AG08396 (cell line): ENCODE measurements at places on chromosomes 1 and 21.

GRCh38 chr1:53317646-53318539 lies 10.0 kb downstream of the LRP8 start:
- DNase-seq = no peak

DNA sequence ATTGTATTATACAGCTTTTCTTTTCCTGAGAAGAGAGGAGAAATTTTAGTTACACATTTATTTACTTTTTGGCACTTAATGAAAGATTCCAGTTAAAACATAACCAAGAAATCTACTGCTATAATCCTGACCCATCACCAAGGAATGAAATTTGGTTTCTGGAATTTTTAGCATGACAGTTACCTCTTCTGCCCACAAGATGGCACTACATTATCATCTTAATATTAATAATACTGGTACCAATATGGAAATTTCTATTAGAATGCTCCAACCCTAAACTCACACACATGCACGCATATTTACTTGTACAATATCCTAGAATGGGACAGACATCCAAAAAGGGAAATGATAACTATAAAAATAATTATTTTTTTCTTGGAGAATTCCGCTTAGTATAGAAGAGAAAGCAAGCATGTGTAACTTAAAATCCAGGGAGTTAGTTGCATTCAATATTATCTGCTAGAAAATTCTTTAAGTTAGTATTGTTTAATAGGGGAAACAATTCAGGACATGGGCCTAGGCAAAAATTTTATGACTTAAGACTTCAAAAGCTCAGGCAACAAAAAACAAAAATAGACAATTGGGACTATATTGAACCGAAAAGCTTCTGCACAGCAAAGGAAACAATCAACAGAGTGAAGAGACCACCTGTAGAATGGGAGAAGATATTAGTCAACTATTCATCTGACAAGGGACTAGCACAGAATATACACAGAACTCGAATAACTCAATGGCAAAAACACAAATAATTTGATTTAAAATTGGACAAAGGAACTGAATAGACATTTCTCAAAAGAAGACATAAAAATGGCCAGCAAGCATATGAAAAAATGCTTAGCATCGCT lies 37.4 kb downstream of the MAP3K21 start:
- DNase-seq = peak; percentile 12

DNA sequence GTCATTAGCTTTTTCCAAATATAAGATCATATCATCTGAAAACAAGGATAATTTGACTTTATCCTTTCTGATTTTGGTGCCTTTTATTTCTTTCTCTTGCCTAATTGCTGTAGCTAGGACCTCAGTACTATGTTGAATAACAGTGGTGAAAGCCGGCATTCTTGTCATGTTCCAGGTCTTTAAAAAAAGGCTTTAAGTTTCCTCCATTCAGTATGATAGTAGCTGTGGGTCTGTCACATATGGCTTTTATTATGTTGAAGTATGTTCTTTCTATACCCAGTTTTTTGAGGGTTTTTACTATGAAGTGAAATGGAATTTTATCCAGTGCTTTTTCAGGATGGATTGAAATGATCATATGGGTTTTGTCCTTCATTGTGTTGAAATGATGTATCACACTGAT lies 115.8 kb downstream of the DUSP10 start:
- DNase-seq = no peak

DNA sequence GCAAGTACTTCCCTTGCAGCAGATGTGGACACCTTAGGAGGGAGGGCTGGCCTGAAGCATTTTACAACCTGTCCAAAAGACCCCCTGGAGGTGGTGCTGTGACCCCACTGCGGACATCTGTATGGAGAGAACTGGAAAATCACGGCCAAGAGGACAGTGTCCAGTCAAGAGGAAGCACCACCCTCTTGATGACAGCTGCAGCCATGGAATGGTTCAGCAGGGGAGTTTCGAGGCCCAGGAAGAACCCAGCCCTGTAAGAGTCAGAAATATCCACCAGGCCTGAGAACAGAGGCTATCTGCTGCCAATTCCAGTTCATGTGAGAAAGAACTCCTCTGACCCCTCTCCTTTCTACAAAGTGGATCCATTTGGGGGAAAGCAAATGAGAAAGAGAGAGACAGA lies 126.8 kb downstream of the PLXNA2 start:
- no peak for DNase-seq

DNA sequence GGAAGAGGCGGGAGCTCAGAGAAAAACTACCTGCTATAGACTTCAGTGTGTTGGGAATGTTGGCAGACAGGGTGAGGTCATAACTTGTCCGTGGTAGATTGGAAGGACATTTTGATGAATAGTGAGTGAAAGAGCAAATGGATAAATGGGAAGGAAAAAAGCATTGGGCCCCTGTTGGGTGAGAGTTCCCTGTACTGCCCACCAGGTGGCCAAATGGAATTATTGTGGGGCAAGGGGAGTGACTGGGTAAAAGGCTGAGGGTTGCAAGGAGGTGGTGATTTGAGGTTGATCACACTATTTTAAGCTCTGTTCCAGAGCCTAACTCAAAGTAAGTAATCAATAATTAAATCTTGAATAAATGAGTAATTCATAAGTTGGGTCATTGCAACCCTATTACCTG lies 60.4 kb downstream of the MRPS6 start:
- no peak for DNase-seq

DNA sequence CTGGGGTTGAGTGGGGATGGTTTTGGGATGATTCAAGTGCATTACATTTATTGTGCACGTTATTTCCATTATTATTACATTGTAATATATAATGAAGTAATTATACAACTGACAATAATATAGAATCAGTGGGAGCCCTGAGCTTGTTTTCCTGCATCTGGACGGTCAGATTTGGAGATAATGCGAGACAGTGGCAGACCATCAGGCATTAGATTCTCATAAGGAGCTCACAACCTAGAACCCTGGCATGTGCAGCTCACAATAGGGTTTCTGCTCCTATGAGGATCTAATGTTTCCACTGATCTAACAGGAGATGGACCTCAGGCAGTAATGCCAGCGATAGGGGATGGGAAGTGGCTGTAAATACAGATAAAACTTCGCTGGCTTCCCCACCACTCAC lies 77.9 kb upstream of the LRRC53 start:
- no peak for DNase-seq

GRCh38 chr1:3771108-3772026 lies 1.2 kb upstream of the SMIM1 start:
- DNase-seq = no peak

DNA sequence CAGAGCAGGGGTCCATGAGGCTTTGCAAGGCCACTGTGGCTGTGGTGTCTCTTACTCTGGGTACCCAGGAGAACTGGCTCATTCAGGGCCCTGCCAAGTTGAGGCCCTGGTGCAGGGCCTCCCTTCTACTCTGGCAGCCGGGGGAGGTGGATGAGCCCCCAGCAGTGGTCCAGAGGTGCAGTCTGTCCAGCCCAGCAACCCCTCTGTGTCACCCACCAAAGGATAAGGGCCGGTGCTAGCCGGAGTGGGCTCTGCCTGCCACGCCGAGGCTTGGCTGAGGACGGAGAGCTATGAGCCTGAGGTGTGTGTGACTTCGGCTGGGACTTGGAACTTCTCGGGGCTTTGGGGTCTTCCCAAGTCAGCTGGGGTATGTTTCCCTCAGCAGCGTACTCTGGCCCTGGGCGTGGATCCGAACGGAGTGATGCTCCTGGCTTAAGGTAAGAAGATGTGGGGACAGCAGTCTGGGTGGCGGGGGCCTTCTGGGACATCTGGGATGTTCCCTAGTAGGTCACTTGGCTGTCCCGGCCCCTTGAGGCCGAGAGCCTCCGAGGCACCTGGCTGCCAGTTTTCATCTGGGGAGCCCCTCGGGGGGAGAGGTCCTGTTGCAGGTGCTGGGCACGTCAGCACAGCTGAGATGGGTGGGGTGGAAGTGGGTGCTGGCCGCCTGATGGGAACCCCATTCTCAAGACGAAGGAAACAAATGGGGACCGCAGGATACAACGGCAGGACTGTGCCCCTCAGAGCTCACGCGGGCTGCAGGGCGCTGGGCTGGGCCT lies 25.9 kb downstream of the RUNX3 start:
- DNase-seq = no peak

DNA sequence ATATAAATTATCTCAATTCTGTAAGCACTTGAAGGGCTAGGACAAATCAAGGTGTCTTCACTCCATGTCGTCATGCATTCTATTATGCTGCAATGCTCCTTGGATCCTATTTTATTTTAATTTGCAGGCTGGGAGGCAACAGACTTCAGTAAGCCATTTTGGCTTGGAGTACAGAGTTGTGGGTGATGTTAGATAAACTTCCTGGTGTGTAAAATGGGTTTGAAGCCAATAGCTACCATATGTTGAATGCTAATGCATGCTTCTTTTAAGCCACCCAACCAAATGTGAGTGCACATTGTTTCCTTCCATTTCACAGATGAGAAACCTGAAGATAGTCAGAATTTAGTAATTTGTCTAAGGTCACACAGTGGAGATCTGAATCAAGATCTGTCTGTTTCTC lies 482.8 kb downstream of the DISC1 start:
- no peak for DNase-seq

DNA sequence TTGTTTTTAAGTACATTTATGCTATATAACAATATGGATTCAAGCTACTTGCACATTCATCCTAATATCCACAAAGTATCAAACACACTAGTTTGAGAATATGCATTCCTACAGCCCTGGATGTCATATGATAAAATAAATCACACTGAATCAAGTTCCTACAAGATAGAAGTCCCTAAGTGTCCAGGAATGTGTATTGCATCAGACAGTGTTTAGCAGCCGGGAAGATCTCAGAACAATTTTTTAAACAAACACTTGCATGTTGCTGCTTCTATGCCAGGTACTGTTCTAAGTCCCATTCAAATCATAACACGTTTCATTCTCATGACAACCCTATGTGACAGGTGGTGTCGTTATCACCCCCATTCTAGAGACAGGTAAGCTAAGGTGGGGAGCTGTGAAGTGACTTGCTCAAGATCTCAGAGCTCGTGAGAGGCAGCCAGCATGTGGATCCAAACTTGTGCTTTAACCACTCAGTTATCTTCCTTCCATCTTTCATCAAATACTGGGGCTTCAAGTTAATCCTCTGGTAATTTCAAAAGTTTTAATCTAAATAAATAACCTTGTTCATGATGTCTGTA lies 68.3 kb upstream of the KIF26B start:
- DNase-seq = peak; percentile 24

GRCh38 chr1:24562625-24563024 lies 6.7 kb downstream of the NCMAP start:
- no peak for DNase-seq

- DNase-seq = no peak
Observed at GRCh38 chr1:31749785-31750735, 14.1 kb downstream of the ADGRB2 start.

GRCh38 chr1:65734979-65735378 lies 57.7 kb upstream of the PDE4B start:
- peak; percentile 10 for DNase-seq

DNA sequence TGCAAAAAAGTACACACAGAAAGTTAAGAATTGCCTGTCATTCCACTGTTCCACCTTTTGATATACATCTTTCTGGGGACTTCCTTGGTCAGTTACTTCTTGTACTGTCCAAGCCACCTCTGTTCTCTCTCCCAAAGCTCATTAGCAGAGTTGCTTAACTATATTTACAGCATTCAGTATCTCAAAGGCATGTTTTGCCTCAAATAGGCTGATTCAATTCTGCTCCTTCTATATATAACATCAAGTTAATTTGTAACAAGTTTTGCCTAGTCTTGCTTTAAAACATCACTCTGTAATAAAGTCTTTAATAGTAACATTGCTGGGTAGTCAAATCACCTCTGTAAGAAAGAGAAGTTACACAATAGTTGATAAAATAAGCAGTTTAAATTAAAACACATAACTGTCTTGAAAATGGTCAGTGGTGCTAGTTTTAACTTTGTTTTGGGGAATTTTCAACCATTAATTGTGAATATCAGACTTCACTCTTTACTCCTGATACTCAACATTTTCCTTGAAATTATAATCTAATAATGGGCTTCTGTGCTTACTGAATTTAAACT lies 35.7 kb downstream of the EDARADD start:
- DNase-seq = no peak

DNA sequence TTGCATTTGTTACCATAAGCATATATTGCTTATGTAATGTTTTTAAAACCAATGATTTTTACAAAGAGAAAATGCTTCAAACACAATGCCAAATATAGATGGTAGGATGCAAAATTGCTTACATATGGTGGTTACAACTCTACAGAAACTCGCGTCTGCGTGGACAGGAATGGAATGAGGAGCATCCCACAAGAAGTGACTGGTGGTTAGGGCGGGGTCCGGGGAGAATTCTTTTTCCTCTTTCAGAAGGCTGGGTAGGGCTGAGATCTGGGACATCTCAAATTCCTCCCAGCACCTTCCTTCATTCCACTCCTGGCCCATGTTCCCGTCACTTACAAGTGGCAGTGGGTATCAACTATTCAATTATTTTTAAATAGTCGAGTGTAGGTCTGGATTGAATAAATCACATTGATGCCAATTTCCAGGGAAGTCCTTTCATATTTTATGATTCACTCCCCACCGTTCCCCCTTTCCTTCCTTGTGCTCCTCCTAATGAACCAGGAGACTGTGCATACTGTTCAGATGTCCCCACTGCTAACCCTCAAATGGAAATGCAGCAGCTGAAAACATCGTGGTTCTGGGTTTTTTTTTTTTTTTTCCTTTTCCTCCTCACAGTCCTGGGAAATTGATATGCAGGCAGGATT lies 174.5 kb upstream of the POU3F1 start:
- peak; percentile 80 for DNase-seq

GRCh38 chr1:234716908-234717375 lies 107.0 kb upstream of the IRF2BP2 start:
- DNase-seq = no peak

DNA sequence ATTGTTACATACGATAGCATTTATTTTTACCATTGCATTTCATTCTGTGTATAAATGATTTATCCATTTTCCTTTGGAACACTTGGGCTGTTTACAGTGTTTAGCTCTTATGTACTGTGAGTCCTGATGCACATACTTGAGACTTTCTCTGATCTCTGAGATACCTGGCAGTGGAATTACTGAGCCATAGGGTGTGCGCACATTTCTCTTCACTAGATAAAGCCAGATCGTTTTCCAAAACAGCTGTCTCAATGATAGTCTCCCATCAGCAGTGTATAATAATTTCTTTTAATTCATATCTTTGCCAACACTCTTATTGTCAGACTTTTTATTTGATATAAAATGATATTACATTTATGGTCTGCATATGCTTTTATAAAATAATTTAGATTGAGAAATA lies 66.2 kb downstream of the VPS13D start:
- no peak for DNase-seq

DNA sequence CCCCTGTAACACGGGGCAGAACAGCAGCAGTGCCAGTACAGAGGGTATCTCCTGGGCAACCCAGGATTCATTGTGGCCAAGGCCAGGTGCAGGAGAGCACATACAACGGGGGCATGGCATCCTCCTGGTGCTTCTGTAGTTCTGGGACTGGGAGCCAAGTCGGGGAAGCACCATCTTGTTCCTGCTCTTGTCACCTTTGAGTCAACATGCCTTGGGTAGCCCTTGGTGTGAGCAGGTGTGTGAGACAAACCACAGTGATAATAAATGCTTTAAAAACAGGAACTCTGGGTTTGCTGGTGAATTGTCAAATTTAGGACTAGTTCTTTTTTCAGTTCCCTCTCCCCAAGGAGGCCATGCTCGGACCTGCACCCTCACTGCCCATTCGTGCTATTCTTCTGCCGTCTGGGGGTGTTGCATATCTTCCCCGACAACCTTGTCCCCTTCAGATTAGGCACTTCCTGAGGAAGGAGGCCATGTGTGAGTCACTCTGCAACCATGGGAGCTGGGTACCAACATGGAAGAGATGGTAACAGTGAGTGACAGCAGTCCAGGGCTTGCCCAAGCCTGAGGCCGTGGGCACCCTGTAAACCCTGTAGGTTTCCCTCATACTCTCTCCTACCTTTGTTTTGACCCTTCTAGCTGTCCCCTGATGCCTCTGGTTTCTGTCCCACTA lies 150.2 kb downstream of the GRIK3 start:
- DNase-seq = no peak

- no peak for DNase-seq
Observed at GRCh38 chr1:2134266-2134620, 60.3 kb downstream of the FAAP20 start.
